ENCODE measurements at places on chromosomes 2 and 18. TPM values are rescaled to one million over a fixed set of nuclear protein-coding genes. Genes with fewer than 3 reads are reported as not detected.

AMER3 gene
- 3.0 TPM for total RNA-seq

SPC25 gene
- total RNA-seq: 0.99 TPM

ALPP gene
- 0.87 TPM for total RNA-seq

UGT1A9 gene
- total RNA-seq: not detected

LAMA1 gene
- 146 TPM for total RNA-seq

RETREG2 gene
- 138 TPM for total RNA-seq

CHCHD5 gene
- total RNA-seq: 51.3 TPM

CYRIA gene
- 4.1 TPM for total RNA-seq

STEAP3 gene
- 5.1 TPM for total RNA-seq

ACTG2 gene
- total RNA-seq: 2.7 TPM

CD8A gene
- total RNA-seq: 0.31 TPM

GCA gene
- 33.1 TPM for total RNA-seq

ACMSD gene
- not detected for total RNA-seq

ZNF804A gene
- 0.63 TPM for total RNA-seq

- DNase-seq: no peak
Observed at GRCh38 chr2:28658369-28658768, 93.3 kb upstream of the PPP1CB start.

- DNase-seq: no peak
Observed at GRCh38 chr18:70279470-70279869, 9.4 kb upstream of the SOCS6 start.

- no peak for DNase-seq
Observed at GRCh38 chr2:30149513-30149912, 2.7 kb downstream of the YPEL5 start.

GRCh38 chr2:23092831-23093230, 292.1 kb upstream of the KLHL29 start:
- no peak for DNase-seq

- DNase-seq: no peak
Observed at GRCh38 chr18:65206551-65207260, 544.1 kb upstream of the CDH7 start.

- DNase-seq: no peak
Observed at GRCh38 chr2:216653931-216654365, 20.7 kb downstream of the IGFBP2 start.

DNA sequence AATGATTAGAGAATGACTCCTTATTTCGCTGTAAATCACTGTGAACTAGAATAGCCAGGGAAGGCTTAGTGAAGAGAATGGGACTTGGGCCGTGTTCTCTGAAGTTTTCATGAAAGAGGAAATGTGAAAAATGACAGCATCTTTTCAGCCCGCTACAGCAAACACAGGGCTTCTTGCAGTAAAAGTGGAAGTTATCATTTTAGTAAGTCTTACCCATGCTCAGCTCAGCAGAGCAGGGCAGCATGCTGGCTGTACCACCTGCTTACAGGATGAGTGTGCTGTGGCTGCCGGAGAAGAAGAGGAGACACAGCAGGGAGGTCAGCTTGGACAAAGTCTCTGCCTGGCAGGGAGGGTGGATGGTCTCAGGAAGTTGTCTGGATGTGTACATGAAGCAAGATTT, 300.7 kb upstream of the DLGAP1 start:
- no peak for DNase-seq

DNA sequence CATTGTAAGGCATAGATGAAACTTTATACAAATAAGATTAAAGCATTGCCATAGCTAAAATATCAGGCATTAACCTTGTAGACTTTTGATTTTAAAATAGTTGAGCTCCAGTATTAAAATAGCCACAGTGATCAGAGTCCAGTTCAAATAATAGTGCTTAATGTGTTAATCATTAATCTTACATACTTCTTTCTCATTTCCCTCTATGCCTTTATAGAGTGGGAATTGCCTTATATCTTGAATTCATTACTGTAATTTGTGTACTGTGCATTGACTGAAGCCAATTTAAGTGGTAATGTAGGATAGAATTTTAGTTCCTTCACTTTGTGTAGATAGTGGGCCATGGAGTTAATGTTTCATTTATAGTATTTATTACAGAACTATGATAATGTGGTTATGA, 549.2 kb upstream of the VWC2L start:
- DNase-seq: no peak

GRCh38 chr2:53202063-53202462, 565.5 kb upstream of the CHAC2 start:
- DNase-seq: no peak

GRCh38 chr2:96212339-96212738, 3.7 kb upstream of the STARD7 start:
- DNase-seq: no peak

- no peak for DNase-seq
Observed at GRCh38 chr2:189954989-189955388, 107.5 kb downstream of the MSTN start.

DNA sequence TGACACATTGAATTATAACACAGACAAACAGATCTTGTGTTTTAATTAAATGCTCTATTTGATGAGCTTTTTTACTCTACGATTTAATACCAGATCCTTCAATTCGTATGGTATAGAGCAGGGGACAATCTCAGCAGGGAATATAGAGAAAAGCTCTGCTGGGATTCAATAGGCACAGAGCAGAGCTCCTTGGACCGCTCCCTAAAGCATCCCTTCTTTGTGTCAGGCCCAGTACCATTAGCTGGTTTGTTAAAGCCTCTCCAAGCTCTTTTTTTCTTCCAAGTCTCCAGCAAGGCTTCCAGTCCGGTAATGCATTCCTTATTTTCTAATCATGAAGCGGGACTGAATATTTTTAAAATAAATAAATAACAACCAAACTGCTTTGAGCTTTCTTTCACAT, 466.0 kb downstream of the NR4A2 start:
- DNase-seq: no peak

- DNase-seq: no peak
Observed at GRCh38 chr2:167988296-167988695, 259.1 kb downstream of the STK39 start.

- DNase-seq: no peak
Observed at GRCh38 chr2:232488721-232489300, 1.2 kb upstream of the ECEL1 start.

DNA sequence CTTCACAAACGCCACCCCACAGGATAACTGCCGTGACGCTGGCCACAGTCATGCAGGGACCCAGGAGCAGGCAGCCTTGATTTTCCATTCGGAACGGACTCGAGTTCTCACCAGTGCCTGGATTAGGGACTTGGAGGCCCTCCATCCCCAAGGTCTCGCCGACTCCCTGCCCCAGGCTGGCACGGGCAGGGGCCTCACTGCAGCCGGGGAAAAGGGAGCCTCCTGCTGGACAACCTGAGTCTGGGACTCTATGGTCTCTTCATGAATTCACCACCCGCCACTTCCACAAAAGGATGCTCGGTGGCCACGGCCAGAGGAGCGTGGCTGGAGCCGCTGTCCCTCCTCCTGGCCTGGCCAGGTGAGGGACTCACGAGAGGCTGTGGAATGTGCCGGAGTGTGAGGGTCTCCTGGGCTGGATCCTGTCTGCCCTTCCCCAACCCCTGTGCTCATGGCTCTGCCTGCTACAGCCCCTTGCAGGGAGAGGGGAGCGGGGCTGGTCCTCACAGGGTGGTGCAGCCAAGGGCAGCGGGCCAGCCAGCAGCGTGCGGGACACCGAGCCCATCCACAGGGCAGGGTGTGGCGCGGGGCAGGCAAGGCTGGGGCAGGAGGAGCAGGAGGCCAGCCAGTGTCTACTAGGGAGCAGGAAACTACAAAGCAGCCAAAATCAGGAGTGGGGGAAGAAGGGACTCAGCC, 42.3 kb downstream of the AQP12A start:
- no peak for DNase-seq

DNA sequence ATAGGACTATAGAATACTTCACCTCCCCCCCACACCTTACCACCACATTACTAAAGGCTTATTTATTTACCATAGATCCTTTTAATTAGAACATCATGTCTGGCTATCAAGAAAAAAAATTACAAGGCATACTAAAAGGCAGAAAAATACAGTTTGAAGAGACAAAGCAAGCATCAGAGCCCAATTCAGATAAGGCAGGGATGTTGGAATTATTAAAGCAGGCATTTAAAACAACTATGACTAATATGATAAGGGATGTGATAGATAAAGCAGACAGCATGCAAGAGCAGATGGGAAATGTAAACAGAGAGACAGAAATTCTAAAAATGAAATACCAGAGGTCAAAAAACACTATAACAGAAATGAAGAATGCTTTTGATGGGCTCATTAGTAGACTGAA, 55.4 kb upstream of the SMIM21 start:
- no peak for DNase-seq

GRCh38 chr2:180334514-180334913, 327.4 kb upstream of the CWC22 start:
- no peak for DNase-seq

- peak; percentile 70 for DNase-seq
Observed at GRCh38 chr2:43540021-43540779, 55.6 kb downstream of the THADA start.

GRCh38 chr2:74735009-74735408, 81.0 kb downstream of the SEMA4F start:
- DNase-seq: no peak

- DNase-seq: no peak
Observed at GRCh38 chr2:120702801-120703200, 32.9 kb upstream of the GLI2 start.

GRCh38 chr2:212532585-212532984, 6.0 kb downstream of the ERBB4 start:
- no peak for DNase-seq

All from testis (tissue), 5 donors.